Left cardiac atrium (tissue), 4 donors: ENCODE measurements at places on chromosomes 16 and 17.

DNA sequence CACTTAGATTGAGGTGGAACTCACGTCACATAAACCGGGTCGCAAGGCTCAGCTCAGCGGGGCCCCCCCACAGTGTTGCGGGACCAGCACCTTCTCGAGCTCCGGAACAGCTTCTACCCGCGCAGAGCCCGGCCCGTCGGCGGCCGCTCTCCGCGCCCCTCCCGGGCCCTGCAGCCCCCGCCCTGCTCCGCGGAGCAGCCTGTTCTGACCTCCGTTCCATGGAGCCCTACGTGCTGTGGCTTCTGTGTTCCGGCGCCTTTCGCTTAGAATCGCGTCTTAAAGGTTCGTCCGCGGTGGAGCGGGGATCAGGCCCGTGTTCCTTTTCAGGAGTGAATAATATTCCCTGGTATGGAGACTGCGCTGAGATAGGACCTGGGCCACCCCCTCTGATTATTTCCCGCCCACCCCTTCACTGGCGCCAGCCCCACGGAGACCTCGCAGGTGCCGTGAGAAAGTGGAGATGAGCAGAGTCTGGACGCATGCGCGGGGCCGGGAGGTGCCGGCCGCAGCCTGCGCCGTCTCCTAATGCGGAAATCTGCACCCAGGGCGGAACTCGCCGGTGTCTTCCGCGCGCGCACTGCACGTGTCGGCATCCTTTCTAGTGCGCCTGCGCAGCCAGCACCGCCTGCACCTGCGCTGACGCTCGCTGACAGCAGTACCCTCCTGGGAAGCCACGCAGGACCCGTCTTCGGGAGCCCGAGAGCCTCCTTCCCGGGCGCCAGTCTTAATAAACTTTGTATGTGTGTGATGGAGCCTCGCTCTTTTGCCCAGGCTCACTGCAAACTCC lies 30.9 kb downstream of the ZNF778 start:
- no peak for DNase-seq

- DNase-seq = no peak
Observed at GRCh38 chr17:55171634-55172328, 93.0 kb upstream of the HLF start.

DNA sequence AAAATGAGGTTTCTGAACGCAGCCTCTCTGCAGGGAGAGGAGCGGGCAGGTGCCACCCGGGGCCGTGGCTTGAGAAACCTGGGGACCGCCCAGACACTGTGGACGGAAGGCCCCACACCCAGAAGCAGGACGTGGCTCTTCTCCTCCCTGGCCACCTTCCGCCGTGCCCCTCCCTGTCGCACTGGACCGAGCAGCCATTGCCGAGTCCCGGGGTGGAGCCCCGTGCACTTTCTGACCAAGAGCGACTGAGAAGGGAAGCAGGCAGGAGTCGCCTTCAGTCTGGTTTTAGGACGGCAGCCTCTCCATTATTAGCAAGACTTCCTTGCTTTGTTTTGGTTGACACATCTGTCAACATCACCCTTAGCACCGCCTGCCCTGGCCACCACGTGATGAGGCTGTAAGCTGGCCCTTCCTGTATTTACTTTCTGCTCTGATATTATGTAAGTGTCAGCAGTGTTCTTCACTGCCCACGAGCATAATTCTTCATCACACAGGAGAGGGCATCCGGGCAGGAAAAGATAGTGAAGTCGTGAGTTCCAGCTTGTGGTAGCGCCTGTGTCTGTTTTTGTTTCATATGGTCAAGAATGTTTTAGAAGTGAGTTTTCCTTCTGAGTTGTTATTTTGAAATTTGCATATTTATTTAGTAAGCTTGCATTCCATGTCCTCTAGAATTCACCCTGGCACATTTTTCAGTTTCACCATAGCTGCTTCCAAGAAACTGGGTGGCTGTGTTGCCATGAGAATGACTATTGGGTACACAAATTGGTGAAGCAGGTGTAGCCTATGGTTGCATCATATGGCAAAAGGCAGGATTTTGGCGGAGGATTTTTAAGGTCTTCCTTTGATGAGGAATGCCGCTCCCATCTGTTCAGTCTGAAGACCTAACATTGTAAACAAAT lies 1.0 kb downstream of the HERPUD1 start:
- DNase-seq = peak; percentile 82

- peak; percentile 39 for DNase-seq
Observed at GRCh38 chr16:83701494-83701893, 106.3 kb upstream of the HSBP1 start.

GRCh38 chr17:81285179-81285878 lies 9.8 kb downstream of the SLC38A10 start:
- peak; percentile 90 for DNase-seq

DNA sequence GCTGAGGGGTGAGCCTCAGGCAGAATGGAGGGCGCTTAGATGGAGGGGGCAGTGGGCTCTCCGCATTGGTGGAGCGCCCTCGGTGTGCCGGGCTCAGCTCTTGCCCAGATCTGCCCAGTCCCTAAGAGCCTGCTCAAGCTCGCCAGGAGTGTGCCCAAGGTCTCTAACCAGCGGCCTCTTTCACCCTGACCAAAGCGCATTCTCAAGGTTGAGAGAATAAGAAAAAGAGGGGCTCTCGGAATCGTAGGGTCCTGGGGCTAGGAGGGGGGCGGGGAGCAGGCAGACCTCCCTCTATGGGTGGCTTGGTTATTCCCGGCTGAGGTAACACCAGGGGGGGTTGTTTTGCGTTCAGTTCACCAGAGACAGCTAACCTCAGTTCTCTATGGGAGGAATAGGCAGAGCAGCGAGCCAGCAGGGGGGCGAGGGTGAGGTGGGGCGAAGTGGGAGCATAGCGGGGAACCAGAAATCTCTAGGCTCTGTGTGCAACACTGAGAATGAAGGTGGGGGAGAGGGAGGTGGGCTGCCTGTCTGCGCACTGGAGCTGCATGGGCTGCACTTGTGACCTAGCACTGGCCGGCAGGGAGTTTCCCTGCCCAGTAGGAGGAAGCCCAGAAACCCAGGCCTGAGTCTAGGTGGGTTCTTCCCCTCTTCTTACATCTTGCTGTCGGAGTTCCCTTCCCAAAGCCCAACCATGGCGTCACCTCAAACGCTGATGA lies 3.0 kb downstream of the TMEM132E start:
- no peak for DNase-seq

GRCh38 chr16:26447570-26447969 lies 619.2 kb upstream of the C16orf82 start:
- DNase-seq = no peak
